Muscle of arm (tissue), 14 donors: ENCODE measurements at places on chromosomes 13 and 19. TPM values are rescaled to one million over a fixed set of nuclear protein-coding genes. Genes with fewer than 3 reads are reported as not detected.

PRODH2 gene
- polyA plus RNA-seq = not detected

- DNase-seq = no peak
Observed at GRCh38 chr13:44879452-44880058, 109.7 kb downstream of the NUFIP1 start.

- DNase-seq = no peak
Observed at GRCh38 chr13:97366172-97366688, 67.7 kb upstream of the RAP2A start.

DNA sequence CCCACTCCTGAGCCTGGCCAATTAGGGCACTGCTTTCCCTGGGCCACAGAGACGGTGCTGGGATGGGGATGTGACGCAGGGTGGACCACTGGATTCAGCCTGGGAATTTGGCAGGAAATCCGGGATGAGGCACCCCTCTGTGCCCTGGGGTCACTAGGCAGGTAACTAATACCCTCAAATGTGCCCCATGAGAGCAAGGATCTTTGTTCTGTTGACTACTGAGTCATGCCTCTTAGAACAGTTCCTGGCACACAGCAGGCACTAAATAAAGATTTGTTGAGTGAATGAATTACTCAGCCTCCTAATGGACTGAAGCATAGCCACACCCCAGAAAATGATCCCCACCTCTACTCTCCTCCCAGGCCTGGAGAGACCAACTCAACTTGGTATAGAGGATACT lies 15.9 kb downstream of the OPA3 start:
- DNase-seq = no peak

GRCh38 chr19:3407556-3408516 lies 41.5 kb downstream of the NFIC start:
- peak; percentile 88 for DNase-seq

DNA sequence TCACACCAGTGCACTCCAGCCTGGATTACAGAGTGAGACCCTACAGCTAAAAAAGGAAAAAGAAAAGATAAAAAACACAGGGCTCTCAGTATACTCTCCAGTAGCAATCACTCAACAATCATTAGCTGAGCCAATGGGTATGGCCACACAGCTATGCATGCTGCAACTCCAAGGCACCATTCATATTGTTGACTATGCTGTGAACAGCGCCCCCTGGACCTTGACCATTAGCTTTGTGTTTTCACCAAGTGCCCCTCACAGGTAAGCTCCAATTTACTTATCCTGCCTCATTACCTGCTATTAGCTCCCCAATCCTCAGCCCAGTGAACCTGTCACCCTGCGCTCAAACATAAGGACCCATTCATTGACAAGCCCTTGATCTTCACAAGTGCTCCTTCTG lies 35.8 kb downstream of the ZIC5 start:
- DNase-seq = no peak

- DNase-seq = peak; percentile 54
Observed at GRCh38 chr19:15421721-15422260, 3.0 kb upstream of the AKAP8L start.

- no peak for DNase-seq
Observed at GRCh38 chr13:26787961-26788360, 27.4 kb upstream of the GPR12 start.

- DNase-seq = no peak
Observed at GRCh38 chr19:53989600-53990533, 1.6 kb upstream of the CACNG6 start.

GRCh38 chr13:44652962-44653660 lies 77.0 kb upstream of the TSC22D1 start:
- no peak for DNase-seq

- no peak for DNase-seq
Observed at GRCh38 chr13:50511877-50512341, 331.6 kb downstream of the DLEU7 start.

DNA sequence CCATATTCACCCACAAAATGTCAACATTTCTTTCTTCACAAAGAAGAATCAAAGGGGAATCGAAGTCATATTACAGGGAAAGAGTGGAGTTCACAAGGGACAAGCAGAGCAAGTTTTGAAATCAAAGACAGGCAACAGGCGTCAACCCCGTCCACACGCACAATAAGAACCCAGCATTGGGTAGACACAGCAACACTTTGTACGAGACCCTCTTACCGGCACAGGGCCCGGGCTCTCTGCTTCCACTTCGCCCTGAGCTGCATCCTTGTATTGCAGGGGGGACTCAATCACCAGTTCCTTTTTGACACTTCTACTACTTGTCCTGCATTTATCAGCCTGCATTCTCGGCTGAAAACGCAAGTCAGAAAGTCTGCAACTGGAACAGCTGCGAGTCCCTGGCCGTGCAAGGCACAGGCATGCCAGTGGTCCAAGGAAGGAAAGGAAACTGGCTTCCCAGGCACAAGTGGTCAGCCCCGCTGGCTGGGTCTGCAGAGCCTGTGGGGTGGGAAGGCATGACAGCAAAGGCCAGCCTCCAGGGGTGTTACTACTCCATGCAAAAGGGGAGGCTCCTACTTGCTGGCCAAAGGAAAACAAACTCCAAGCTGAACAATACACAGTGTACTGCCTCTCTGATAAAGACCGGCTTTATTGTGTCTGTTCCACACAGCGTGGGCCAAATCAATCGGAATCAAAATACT lies at the start of gene DOCK9:
Gene DOCK9, minus strand, starts transcription at position 497 of the 698 bp plus-strand sequence. Its CDS starts 155 bp downstream, at position 342.
- DNase-seq = peak; percentile 81

DNA sequence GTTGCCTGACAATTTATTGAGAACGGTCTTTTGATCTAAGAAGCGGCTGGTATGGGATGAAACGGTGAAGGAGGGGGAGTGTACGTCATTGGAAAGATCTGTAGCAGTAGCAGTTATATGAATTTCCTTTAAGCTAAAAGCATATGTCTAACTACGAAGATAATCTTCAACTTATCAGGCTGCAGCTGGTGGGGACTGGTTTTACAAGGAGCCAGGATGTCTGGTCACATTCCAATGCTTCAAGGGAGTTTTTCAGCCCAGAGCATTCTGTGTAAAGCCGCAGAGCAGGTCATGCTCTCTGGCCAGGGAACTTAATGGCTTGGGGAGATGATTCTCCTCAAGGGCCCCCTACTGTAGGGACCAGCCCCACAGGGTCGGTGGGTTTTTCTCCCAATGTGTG lies 29.2 kb downstream of the CLEC4M start:
- no peak for DNase-seq

- no peak for DNase-seq
Observed at GRCh38 chr13:34322014-34322742, 504.2 kb downstream of the RFC3 start.

DNA sequence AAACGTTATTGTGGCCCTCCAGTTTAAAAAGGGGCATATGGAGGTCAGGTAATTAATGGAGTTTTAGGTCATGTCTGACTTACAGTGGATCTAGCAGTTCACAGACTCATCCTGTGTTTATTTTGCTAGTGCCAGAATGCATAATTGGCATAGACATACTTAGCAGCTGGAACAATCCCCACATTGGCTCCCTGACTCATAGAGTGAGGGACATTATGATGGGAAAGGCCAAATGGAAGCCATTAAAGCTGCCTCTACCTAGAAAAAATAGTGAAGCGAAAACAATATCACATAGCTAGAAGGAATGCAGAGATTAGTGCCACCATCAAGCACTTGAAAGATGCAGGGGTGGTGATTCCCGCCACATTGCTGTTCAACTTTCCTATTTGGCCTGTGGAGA lies 610.7 kb downstream of the SLITRK5 start:
- DNase-seq = no peak

- DNase-seq = no peak
Observed at GRCh38 chr13:106343836-106344235, 191.6 kb downstream of the EFNB2 start.

DNA sequence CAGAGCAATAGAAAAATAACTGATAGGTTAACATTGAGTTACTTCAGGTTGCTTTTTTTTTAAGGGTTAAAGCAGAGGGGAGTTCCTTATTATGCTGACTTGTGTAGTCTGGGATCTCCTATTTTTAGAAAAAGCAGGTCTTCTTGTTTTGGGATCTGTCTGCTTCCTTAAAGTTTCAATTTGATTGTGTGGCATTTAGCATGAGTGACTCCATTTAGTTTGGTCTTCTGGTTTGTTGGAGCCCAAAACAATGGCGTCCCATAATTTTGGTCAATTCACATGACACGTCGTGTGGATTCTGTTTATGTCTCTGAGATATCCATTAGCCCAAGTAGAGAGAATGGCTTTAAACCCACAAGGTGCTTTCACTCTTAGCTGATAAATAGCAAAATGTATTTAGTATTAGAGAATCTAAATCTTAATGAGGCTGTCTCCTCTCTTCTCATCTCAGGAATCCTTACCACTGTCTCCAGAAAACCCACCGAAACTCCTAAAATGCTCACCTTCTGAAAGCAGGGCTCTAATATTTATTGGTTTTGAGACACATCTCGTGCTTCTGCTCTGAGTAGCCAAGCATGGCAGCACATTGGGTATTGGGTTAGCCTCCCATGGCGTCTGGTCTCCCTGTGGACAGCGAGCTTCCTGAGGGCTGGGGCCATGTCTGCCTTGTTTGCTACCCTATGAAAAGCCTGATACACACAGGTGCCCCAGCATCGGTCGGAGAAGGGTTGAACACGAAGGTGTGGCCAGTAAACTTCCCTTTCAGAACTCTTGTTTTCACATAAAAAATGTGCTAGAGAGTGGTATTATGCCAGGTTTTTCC lies 67.2 kb upstream of the GPR183 start:
- no peak for DNase-seq
